ENCODE measurements at places on chromosomes 5 and 9. TPM values are rescaled to one million over a fixed set of nuclear protein-coding genes. Genes with fewer than 3 reads are reported as not detected.

The ORM1 gene
- total RNA-seq = not detected

The PRR16 gene
- total RNA-seq = 0.73 TPM

The GALNT12 gene
- 17.5 TPM for total RNA-seq

The SOX30 gene
- not detected for total RNA-seq

The GPR150 gene
- not detected for total RNA-seq

The RPL12 gene
- total RNA-seq = 1,993 TPM

The ECPAS gene
- total RNA-seq = 131 TPM

The IFNA7 gene
- total RNA-seq = not detected

The F2RL1 gene
- total RNA-seq = 23.5 TPM

The GNA14 gene
- 3.2 TPM for total RNA-seq

The MSMP gene
- total RNA-seq = not detected

The NDUFS4 gene
- total RNA-seq = 75.9 TPM

The IRX4 gene
- total RNA-seq = 1.2 TPM

Data from H1 (cell line).